ENCODE measurements at places on chromosomes 5 and 9. TPM values are rescaled to one million over a fixed set of nuclear protein-coding genes. Genes with fewer than 3 reads are reported as not detected.

Gene SLC4A9
- total RNA-seq: 0.16 TPM

Gene SERF1A
- total RNA-seq: 1.5 TPM

Gene C5orf47
- not detected for total RNA-seq

Gene SPINK13
- total RNA-seq: not detected

Gene HTR4
- total RNA-seq: not detected

Gene ZFP2
- total RNA-seq: 0.26 TPM

Gene CENPP
- total RNA-seq: 26.4 TPM

Gene FOXD4
- not detected for total RNA-seq

Gene PAX5
- 0.45 TPM for total RNA-seq

GRCh38 chr9:121239071-121239470 is 28.9 kb upstream of the GSN start:
- H3K4me1 ChIP-seq: no peaks in the 10 kb centered on the region
- no peaks in the 10 kb centered on the region for H3K27me3 ChIP-seq
- H3K27ac ChIP-seq: no peak overlapping the region
- no peak for DNase-seq
- H3K4me3 ChIP-seq: no peak overlapping the region

GRCh38 chr5:96220610-96221390 is 212.2 kb downstream of the PCSK1 start:
- H3K4me1 ChIP-seq: no peaks in the 10 kb centered on the region
- H3K4me3 ChIP-seq: no peak overlapping the region
- peaks cover 3% of the 10 kb centered on the region for H3K27me3 ChIP-seq
- no peaks in the 10 kb centered on the region for H3K36me3 ChIP-seq
- no peak overlapping the region for H3K27ac ChIP-seq
- no peak for DNase-seq

- H3K27me3 ChIP-seq: no peaks in the 10 kb centered on the region
- no peak overlapping the region for H3K27ac ChIP-seq
- no peaks in the 10 kb centered on the region for H3K4me1 ChIP-seq
- no peaks in the 10 kb centered on the region for H3K36me3 ChIP-seq
- DNase-seq: no peak
- H3K4me3 ChIP-seq: no peak overlapping the region
Observed at GRCh38 chr9:106621313-106622163, 241.4 kb upstream of the ZNF462 start.

GRCh38 chr5:28344836-28345433 is 1306.5 kb upstream of the CDH9 start:
- no peak overlapping the region for H3K4me3 ChIP-seq
- DNase-seq: no peak
- no peak overlapping the region for H3K27ac ChIP-seq
- no peaks in the 10 kb centered on the region for H3K27me3 ChIP-seq

- H3K4me3 ChIP-seq: no peak overlapping the region
- H3K27ac ChIP-seq: no peak overlapping the region
- H3K36me3 ChIP-seq: no peaks in the 10 kb centered on the region
- H3K4me1 ChIP-seq: no peaks in the 10 kb centered on the region
- no peak for DNase-seq
Observed at GRCh38 chr5:10034001-10034400, 215.7 kb downstream of the ATPSCKMT start.

DNA sequence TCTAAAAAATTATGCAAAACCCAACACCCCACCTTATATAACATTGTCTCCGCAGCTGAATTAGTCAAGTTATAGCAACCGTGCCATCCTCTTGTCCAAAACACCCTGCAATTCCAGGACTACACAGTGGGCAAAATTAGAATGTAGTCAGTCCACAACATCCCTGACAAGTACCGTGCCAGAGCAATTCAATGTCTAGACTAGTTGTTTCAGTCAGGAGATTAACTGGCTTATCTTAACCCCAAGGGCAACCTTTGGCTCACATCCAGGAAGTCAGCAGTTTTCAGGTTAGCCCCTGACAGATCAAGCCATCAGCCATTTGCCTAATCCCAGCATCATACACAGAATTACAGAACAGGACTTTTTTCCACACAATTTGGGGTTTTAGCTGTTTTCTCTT is 240.8 kb upstream of the TMEM161B start:
- DNase-seq: no peak
- no peak overlapping the region for H3K27ac ChIP-seq
- H3K27me3 ChIP-seq: peaks cover 22% of the 10 kb centered on the region
- no peak overlapping the region for H3K4me3 ChIP-seq
- no peaks in the 10 kb centered on the region for H3K4me1 ChIP-seq

- peaks cover 2% of the 10 kb centered on the region for H3K4me1 ChIP-seq
- DNase-seq: no peak
- no peaks in the 10 kb centered on the region for H3K27me3 ChIP-seq
Observed at GRCh38 chr5:10667431-10668057, 93.5 kb downstream of the DAP start.

GRCh38 chr5:128228521-128228920 is 145.0 kb downstream of the SLC12A2 start:
- no peak overlapping the region for H3K27ac ChIP-seq
- no peak overlapping the region for H3K4me3 ChIP-seq
- DNase-seq: no peak
- H3K27me3 ChIP-seq: peaks cover 6% of the 10 kb centered on the region
- H3K36me3 ChIP-seq: no peaks in the 10 kb centered on the region
- H3K4me1 ChIP-seq: peaks cover 4% of the 10 kb centered on the region

All from activated CD8-positive, alpha-beta T cell treated with anti-CD3 and anti-CD28 coated beads, Interleukin-2, amount 10 ng/mL, durations not matched to agents 7 days and 5 days (primary cell).